ENCODE measurements at places on chromosomes 1 and 21.

DNA sequence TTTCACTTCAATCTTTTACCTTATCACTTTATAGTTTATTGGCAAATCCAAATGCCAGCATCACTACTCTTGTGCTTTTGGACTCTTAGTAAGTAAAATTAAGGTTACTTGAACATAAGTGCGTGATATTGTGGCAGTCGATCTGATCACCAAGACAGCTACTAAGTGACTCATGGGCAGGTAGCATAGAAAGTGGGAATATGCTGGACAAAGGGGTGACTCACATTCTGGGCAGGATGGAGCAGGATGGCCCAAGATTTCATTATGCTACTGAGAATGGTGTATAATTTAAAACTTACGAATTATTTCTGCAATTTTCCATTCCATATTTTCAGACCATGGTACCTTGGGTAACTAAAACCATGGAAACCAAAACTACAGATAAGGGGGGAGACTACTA lies 120.2 kb downstream of the ROR1 start:
- ATAC-seq = peak; percentile 71

GRCh38 chr1:30315185-30315960 lies 408.0 kb downstream of the MATN1 start:
- no peak for ATAC-seq

GRCh38 chr1:214898718-214899117 lies 183.8 kb upstream of the KCNK2 start:
- no peak for ATAC-seq

- ATAC-seq = no peak
Measured at GRCh38 chr1:167429612-167430011, 88.7 kb downstream of the CD247 start.

DNA sequence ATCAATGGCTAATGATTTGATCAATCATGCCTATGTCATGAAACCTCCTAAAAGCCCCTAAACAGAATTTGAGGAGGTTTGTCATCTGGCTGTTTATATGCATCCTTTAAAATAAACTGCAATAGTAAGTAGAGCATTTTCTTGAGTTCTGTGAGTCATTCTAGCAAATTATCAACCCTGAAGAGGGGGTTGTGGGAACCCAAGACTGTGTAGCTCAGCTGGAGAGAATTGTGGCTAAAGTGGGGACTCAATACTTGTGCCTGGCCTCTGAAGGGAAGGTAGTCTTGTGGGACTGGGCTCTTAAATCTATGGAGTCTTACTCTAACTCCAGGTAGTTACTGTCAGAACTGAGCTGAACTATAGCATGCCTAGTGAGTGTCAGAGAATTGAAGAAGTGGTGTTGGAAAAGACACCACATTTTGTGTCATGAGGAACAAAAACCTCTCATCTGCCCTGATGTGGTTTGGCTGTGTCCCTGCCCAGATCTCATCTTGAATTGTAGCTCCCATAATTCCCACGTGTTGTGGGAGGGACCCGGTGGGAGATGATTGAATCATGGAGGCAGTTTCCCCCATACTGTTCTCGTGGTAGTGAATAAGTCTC lies 402.4 kb downstream of the USH2A start:
- no peak for ATAC-seq

GRCh38 chr1:233081735-233082134 lies 131.3 kb downstream of the NTPCR start:
- ATAC-seq = peak; percentile 34
